ENCODE measurements at places on chromosomes 16 and 17.
A peak's percentile ranks its signal among the peaks of the same experiment; 100 is the strongest.

- no peak for DNase-seq
These were observed 8.5 kb downstream of the SCGB1C2 start for GRCh38 chr17:145671-146541.

DNA sequence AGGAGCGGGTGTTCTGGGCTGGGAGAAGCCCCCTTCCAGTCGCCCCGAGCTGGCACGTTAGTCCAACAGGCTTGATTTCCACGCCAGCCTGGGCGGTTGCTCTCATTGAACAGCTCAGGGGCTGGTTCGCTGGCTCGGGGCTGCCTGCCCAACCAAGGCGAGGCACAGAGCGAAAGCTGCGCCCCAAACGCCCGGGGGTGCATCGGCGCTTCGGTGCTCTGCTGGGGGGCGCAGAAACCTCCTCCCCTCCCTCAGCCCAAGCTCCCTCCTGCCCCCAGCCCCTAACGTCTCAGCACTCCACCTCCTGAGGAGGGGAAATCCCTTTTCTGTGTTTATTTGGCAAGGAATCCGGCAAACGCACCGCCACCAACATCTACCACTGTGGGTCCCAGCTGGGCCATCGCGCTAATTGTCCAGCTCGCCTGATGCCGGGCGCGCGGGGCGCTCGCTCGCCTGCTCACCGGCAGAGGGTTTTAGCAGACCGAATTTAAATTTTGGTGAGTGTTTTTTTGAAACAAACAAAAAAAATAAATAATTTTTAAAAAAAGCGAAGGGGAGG, 29.5 kb upstream of the RBFOX1 start:
- no peak for DNase-seq

- DNase-seq: no peak
These were observed at the start of gene SKA2 for GRCh38 chr17:59154721-59155438. SKA2 (minus strand) TSS chr17:59155186; CDS start chr17:59155163, 23 bp downstream.

- no peak for DNase-seq
These were observed 160.6 kb downstream of the IRF8 start for GRCh38 chr16:86059253-86060171.

DNA sequence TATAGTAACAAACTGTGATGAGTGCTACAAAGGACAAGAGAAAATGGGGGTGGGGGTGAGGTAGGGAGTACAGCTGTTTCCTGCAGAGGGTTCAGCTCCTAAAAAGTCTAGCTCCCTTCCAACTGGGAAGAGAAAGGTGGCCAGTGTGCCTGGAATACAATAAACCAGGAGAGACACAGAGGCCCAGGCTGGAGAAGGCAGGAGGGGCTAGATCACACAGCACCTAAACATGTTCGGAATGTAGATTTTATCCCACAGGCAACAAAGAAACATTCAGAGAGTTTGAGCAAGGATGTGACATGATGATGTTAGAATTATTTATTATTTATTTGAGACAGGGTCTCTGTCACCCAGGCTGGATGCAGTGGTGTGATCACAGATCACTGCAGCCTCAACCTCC, 10.2 kb downstream of the TEX2 start:
- no peak for DNase-seq

- DNase-seq: no peak
These were observed 9.5 kb downstream of the NCBP3 start for GRCh38 chr17:3836551-3836950.

GRCh38 chr16:58049232-58050185, 24.0 kb downstream of the MMP15 start:
- no peak for DNase-seq

DNA sequence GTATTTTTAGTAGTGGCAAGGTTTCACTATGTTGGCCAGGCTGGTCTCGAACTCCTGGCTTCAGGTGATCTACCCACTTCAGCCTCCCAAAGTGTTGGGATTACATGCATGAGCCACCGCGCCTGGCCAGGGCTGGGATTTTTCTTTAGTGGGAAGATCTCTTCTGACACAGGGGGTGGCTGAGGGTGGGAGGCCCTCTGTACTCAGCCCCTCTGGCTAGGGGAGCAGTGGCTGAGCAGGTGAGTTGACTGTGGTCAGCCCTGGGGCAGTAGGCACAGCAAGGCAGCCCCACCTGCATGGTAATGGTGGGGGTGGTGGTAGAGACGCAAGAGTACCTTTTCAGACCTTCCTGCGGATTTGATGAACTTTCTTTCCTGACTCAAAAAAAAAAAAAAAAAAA, 12.3 kb upstream of the GPRC5B start:
- no peak for DNase-seq

GRCh38 chr17:48187872-48188608, 80.5 kb downstream of the SNX11 start:
- DNase-seq: no peak

- DNase-seq: peak; percentile 70
These were observed 3.1 kb upstream of the HOXB2 start for GRCh38 chr17:48547808-48548522.

GRCh38 chr17:68821860-68822696, 133.1 kb downstream of the ABCA8 start:
- DNase-seq: peak; percentile 81

DNA sequence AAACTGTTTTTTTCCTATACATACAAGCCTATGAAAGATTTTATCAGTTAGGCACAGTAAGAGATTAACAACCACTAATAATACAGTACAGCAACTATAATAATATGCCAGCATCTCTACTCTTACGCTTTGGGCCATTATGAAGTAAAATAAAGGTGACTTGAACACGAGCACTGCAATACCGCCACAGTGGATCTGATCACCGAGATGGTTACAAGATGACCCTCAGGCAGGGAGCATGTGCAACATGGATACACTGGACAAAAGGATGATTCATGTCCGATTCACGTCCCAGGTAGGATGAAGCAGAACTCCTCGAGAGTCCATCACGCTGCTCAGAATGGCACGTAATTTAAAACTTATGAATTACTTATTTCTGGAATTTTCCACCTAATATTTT, 10.5 kb downstream of the PELP1 start:
- DNase-seq: no peak

- DNase-seq: no peak
These were observed 80.8 kb upstream of the RNU2-1 start for GRCh38 chr17:43314611-43315011.

GRCh38 chr17:44331249-44331760, 6.7 kb upstream of the SLC25A39 start:
- peak; percentile 47 for DNase-seq

DNA sequence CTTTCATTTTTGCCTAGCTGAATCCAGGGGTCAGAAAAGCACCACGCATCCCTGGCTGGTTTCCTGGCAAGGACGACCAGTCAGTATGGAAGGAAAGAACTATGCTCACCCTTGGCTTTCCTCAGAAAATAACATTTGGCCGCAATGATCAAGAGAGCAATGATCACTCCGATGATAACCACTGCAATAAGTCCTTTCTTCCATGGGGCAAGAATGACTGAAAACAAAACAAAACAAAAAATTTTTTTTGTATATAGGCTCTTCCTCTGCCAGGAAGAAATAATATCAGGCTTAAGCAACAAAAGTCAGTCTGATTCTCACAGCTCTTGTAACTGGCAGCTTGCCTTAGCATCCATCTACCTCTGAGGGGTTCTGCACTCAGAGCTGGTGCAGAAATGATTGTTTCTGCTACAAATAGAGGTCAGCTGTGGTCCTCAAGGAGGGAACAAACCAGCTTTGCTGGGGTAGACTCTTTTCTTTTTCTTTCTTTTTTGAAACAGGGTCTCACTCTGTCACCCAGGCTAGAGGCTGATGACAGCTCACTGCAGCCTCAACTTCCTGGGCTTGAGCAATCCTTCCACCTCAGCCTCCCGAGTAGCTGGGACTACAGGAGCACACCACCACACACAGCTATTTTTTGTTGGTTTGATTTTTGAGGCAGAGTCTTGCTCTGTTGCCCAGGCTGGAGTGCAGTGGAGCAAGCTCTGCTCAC, 35.7 kb downstream of the PECAM1 start:
- peak; percentile 44 for DNase-seq

DNA sequence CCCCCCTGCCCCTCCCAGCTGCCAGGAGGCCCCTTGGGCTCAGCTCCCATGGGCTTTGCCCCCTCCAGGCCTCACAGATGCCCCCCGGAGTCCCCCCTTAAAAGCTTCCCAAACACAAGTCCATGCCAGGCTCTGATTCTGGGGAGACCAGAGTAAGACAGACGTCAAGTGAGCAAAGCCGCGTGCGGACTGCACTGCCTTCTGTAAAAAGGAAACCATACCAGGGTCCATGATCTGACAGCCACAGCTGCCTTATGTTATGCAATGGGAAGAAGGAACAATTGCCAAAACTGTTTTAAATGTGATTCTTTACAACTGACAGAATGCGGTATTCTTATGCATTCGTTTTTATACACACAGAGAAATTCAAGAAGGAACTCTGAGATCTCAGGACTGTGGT, 17.9 kb upstream of the HEXD start:
- DNase-seq: no peak

DNA sequence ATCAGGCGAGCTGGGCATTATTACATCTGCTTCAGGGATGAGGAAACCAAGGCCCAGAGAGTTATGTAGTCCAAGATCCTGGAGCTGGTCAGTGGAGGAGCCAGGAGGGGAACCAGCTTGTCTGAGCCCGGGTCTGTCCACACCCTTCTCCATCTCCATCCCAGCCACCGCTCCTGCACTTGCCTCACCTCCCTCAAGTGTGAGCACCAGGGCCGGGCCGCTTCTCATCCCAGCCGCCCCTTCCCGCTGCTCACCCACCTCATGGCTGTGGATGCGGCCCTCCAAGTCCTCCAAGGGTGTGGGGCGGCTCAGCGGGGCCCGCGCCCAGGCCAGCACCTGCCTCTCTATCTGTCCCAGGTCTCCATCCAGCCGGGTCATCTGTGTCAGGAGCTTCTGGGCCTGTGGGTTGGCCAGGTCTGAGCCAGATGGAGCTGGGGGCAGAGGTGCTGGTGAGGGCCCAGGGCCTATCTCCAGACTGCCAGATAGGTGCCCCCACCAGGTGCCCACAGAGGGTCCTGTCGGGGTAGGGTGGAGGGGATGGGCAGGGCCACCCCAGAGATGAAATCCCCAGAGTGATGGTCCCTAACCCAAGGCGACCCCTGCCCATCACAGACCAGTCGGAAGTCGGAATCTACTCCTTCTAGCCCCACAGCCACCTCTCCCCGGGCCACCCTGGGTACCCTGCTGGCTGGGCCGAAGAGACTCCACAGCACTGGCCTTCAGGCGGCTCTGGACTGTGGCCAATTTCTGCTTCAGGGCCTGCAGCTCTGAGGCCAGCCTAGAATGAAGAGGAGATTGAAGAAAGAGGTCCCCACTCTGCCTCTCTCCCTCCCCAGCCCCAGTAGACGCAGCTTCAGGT, 9.4 kb downstream of the EVPL start:
- DNase-seq: no peak

GRCh38 chr16:9092282-9092977, 986 bp downstream of the HAPSTR1 start:
- DNase-seq: no peak

DNA sequence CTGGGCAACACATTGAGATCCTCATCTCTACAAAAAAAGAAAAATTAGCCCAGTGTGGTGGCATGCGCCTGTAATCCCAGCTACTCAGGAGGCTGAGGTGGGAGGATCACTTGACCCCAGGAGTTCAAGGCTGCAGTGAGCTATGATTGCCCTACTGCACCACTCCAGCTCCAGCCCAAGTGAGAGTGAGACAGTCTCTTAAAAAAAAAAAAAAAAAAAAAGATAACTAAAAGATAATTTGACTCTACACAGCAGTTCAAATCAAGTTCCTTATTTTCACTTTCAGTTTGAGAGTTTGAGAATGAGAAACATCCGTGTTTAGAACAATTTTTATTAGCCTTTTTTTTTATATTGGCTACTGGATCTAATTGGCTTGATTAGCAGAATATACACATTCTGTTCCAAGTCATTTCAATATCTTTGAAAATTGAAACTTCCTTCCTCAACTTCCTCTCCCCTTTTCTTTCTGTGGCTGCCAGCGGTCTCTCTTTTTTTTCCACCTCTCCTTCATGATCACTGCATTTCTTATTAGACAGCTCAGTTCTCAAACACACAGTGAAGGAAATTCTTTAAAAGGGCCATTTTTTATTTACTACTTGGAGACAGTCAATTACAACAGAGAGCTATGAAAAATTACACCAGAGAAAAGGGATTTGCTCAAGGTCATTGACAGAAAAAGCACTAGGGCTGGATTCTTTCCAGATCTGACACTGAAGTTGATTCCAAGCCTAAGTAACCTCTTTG, 4.5 kb upstream of the ACSF2 start:
- DNase-seq: no peak

GRCh38 chr17:39579318-39580081, 28.2 kb downstream of the NEUROD2 start:
- no peak for DNase-seq

DNA sequence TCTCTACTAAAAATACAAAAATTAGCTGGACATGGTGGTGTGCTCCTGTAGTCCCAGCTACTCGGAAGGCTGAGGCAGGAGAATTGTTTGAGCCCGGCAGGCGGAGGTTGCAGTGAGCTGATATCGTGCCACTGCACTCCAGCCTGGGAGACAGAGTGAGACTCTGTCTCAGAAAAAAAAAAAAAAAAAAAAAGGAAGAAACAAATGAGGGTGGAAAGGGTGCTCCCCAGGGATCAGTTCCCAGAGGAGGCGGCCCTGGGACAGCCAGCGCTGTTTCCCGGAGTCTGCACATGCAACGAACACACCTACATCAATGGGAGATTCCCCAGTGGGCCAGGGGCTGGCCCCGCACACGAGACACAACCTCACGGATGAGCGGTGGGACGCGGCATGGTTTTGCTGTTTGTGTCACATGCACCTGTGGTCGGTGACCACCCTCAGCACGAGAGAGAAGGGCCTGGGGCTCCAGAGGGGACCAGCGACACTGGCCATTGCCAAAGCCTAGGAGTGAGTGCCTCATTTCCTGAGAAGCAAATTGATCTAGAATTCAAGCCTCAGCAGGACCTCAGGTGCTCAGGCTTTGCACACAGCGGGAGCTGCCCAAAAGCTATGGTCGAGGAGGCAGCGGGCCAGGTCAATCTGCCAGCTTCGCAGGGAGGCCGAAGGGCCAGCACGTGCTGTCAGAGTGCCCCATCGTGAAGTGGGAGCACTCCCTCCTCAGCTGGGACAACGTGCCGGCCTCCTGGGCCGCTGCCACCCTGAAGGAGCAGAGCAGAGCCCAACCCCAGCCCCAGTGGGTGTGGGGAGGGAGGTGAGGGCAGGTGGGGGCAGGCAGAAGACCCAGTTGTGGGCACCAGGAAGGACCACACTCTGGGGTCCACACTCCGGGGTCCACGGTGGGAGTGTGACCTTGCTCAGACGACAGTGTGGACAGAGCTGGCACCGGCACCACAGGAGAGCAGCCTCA, 13.8 kb upstream of the WDR45B start:
- DNase-seq: no peak

Data from astrocyte of the cerebellum (primary cell).